LoVo (cell line): ENCODE measurements at places on chromosomes 2 and 18.

DNA sequence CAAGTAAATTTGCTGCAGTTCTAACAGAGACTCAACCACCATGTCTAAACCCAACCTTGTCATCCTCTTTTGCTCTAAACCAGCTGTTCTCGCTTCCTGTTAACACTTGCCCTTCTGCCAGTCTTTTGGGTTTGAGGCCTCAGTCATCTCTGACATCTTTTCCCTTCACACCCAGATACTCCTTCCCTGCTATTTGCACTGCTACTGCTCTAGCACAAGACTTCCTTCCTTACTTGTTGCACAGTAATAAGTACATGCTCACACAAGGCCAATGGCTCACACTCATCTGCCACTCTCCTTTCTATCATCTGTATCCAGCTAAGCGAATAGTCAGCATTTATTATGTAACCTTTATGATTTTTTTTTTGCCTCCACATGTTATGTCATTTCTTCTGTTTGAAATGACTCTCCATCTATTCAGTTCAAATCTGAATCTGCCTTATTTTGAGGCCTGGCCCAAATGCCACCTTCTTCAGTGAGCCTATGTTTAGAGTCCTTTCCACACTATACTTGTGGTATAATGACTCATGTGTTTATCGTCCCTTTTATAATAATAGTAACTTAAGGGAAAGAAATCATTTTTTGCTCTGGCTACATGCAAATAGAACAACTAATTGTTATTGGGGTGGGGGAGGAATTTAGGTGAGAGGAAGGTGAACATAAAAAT lies 22.5 kb upstream of the CDKL4 start:
- no peak for DNase-seq

DNA sequence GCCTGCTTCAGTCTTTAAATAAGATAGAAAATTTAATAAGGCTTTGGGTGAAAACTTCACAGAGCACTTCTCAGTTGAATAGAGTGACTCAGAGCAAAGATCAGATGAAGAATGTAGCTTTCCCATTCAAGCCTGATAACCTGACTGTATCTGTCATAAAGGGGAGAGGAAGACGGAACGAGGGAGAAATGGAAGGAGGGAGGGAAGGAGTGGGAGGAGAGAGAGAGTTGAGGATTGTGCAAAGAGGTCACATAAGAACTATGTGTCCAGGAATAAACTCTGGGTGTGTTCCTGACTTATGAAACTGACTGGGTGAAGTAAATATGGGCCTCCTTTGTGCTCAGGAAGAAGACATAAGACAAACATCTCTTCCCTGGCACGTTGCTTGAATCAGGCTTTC lies 385.5 kb downstream of the LPIN1 start:
- no peak for DNase-seq

DNA sequence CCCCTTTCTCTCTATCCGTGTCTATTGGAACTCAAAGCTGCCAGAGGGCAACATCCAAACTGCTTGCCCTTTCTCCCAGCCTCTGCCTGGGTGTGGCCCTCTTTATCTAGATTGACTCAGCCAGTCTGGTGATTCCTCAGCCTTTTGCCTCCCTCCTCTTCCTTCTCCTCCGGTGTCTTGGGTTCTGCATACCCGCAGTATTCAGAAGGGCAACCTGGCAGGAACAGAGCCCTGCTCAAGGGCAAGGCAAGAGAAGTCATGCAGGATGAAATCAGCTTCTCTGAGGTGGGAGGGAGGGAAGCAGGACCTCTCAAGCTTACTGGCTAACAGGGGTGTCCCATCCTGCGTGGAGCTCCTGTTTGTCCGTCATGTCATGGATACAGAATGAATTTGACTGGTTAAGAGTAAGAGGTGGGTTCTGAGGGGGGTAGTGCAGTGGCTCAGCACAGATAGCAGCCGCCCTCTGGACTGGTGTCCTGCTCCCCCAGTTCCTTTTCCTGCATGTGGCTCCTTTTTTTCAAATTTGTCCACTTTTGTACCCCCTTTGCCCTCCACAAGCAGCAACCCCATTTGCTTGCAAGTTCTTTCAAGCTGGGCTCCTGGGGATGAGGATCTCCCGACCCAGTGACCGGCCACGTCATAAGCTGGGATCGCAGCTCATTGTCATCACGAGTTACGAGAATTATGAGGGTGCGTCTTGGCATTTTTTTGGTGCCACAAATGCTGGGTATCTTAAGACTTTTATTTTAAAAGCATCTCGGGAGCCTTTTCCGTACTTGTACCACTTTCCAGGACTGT lies 154.1 kb downstream of the FHOD3 start:
- peak; percentile 53 for DNase-seq

DNA sequence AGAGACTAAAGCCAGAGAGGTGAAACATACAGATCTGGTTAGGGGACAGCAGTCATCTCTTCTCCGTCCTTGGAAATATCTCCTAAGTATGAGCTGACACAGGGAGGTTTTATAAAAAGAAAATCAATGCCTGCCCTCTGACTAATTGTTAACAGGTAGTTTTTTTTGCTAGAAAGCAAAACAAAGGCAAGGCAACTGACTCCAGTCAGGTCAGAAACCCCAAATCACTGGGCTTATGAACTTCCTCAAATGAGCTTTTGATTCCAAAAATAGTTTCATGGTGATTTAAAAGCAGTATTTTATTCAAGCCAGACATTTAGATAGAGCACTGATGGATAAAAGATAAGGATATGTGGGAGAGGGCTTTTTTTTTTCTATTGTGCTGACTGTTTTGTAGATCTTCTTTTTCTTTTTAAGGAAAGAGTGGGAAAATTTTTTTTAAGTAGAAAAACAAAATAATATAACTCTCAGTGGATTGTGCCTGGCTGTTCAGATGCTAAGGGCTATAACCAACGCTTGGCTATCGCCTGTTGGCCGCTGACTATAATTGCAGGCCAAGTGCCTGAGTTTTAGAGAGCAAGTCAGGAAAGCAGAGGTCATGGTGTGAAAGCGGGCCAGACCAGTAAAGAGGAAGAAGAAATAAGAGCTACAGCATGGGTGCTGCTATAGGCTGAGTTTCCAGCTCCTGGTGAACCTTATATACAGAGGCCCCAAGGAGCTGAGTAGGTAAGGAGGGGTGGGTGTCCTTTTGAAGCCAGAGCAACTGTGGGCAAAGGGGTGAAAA lies 44.9 kb downstream of the MRPL35 start:
- DNase-seq = no peak

GRCh38 chr2:202588647-202589581 lies 45.9 kb upstream of the FAM117B start:
- DNase-seq = peak; percentile 89

GRCh38 chr2:212136216-212136795 lies 402.3 kb downstream of the ERBB4 start:
- DNase-seq = no peak

GRCh38 chr18:74175658-74176057 lies 27.3 kb downstream of the TIMM21 start:
- no peak for DNase-seq

DNA sequence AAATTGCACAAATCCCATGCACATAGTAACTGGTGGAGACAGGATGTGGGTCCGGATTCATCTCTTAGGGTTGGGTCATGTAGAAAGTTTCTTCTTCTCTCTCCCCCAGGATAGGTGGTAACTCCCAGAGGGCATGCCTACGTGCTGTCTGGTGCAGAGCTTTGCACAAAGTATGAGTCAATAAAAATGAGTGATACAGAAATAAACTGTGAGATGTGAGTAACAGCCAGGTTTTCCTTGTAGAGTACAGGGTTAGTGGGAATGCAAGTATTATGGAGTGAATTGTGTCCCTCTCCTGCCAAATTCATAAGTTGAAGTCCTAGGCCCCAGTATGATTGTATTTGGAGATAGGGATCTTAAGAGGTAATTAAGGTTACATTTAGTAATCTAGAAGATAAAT lies 289.4 kb downstream of the ALK start:
- DNase-seq = no peak

DNA sequence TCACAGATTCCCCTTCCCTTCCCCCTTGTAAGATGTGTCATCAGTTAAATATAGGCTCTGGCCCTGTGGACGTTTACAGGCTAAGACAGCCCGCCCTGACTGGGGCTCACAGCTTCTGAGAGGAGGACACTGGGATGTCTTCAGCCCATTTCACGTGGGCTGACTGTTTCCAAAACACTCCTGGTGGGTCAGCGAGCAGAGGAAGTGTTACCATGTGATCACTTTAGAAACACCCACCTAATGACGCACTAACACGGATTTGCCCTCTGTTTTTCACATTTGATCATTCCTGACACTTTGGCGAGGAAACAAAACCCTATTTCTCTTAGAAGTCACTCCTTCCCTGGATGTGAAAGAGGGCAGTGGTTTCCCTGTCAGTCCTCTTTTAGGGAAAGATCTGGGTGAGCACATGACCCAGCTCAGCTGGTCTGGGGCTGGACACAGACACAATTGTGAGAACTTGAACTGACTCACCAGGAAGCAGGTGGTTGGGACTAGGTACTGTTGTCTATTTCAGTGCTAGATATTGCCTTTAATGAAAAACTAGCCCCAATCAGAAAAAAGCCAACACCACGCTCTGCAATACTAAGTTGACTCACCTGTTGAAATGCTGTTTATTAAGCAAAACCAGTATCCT lies 38.8 kb downstream of the BMP10 start:
- no peak for DNase-seq
